ENCODE measurements at places on chromosomes 1 and 21.

DNA sequence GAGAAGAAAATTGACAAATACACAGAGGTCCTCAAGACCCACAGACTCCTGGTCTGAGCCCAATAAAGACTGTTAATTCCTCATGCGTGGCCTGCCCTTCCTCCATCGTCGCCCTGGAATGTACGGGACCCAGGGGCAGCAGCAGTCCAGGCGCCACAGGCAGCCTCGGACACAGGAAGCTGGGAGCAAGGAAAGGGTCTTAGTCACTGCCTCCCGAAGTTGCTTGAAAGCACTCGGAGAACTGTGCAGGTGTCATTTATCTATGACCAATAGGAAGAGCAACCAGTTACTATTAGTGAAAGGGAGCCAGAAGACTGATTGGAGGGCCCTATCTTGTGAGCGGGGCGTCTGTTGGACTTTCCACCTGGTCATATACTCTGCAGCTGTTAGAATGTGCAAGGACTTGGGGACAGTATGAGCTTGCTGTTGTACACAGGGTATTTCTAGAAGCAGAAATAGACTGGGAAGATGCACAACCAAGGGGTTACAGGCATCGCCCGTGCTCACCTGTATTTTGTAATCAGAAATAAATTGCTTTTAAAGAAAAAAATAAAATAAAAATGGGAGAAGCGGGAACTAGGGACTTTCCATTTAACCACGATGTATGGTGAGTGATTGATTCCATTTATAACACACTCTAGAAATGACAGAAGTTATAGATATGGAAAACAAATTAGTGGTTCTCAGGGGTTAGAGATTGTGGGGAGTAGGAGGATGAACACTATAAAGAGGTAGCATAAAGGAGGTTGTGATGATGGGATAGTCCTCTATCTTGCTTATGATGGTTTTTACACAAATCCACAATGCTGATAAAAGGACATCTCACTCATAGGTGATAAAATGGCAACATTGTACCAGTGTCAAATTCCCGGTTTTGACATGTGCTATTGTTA is 244.7 kb downstream of the MRPL39 start:
- DNase-seq = no peak

GRCh38 chr1:201220388-201220715 is 29.7 kb downstream of the IGFN1 start:
- no peak for DNase-seq

- DNase-seq = no peak
Observed at GRCh38 chr1:119380983-119381662, 12.5 kb downstream of the HAO2 start.

DNA sequence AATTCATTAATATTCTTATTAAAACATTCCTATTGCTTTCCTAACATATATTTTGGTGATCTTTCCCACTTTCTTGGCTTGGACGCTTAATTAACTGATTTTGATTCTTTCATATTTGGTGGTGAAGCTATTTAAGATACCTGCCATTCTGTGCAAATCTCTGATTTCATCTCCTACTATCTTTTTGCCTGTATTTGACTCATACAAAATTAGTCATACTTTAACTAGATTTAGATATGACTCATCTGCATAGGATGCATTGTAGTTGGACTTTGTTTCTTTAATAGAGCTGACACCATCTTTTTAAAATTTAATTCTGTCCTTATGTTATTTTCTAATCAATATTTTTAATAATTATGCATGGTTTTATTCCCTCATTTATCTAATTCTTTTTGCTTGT is 93.8 kb upstream of the PLPPR4 start:
- peak; percentile 52 for DNase-seq

DNA sequence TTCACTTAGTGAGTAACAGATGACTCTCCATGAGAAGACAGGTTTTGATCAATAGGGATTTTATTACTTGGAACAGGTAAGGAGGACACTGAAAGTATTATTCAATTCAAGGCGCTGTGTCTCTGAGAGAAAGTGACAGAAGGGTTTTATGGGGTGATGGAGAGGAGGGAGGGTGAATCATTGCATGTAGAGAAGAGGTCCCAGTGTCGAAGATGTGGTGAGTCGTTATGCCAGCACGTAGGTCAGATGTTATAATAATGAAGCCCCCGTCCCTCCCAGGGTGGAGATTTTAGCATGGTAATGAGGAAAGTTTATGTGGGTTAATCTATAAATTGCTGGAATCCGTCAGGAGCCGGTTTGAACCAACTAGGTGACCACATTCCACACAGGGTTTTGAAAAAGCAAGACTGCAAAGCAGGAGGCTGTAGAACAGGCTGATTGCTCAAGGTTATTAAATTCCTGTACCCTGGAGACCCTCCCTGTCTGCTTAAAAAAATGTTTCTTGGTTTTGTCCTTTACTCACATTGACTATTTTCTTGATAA is 586.4 kb upstream of the TMPRSS15 start:
- no peak for DNase-seq

DNA sequence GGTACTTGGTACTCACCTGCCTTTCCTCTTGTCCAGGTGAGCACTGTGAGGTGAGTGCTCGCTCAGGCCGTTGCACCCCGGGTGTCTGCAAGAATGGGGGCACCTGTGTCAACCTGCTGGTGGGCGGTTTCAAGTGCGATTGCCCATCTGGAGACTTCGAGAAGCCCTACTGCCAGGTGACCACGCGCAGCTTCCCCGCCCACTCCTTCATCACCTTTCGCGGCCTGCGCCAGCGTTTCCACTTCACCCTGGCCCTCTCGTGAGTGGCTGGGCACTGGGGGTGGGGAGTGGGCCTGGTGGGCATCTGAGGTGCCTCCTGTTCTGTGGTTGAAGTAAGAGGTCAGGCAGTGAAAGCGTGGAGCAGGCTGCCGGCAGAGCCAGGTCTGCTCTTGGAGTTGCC is 11.7 kb downstream of the CELSR2 start:
- DNase-seq = no peak

- no peak for DNase-seq
Observed at GRCh38 chr1:239006276-239006675, 380.1 kb upstream of the CHRM3 start.

- no peak for DNase-seq
Observed at GRCh38 chr21:42063571-42064521, 7.3 kb upstream of the UMODL1 start.

DNA sequence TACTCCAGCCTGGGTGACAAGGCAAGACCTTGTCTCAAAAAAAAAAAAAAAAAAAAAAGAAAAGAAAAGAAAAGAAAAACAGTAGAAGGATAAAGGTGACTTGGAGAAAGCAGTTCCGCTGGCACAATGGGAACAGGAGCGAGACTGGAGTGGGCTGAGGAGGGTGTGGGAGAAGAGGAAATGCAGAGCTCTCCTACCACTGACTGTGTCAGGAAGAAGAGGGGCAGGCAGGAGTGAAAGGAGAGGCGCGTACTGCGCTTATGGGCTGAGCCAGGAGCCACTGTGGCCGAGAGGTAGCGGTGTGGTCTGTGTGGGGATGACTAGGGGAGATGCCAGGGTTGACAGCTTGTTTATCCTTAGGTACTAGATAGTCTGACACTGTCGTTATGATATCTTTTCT is 6.4 kb upstream of the PROK1 start:
- no peak for DNase-seq

- no peak for DNase-seq
Observed at GRCh38 chr1:105373681-105374080, 1624.0 kb downstream of the AMY1C start.

DNA sequence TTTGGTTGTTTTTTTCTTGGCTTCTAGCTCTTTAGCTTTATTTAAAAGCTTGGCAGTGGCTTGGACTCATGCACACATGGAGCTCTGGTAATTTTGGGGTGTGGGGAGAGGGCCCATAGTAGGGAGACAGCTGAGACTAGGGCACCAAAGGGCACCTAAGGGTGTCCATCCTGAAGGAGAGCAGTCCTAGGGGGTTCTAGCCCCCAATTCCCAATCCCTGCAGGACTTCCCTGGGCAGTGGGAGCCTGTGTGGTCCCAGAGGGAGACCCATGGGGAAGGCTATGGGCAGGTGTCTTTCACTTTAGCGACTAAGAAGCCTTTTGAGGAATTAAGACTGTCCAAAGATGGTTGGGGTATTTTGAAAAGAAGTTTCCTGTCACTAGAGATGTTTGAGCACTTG is 6.9 kb downstream of the CYP4B1 start:
- no peak for DNase-seq
